Mesothelial cell of epicardium (in vitro differentiated cells): ENCODE measurements at places on chromosomes 3 and 15. TPM values are rescaled to one million over a fixed set of nuclear protein-coding genes. Genes with fewer than 3 reads are reported as not detected.

DNA sequence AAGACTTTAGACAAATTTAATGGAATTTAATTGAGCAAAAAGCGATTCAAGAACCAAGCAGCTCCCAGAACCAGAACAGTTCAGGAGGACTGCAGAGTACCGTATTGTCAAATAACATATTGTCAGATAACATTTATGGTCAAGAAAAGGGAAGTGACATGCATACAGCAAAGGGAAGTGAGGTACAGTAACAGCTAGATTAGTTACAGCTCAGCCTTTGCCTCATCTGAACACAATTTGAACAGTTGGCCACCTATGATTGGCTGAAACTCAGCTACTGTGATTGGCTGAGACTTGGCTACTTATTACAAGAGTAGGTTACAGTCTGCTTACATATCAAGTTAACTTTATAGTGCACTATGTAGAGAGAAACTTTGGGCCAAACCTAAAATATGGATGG, 21.9 kb downstream of the ZFAND6 start:
- no peak for DNase-seq
- H3K4me1 ChIP-seq: peaks cover 11% of the 10 kb centered on the region
- H3K27ac ChIP-seq: no peak overlapping the region
- H3K27me3 ChIP-seq: no peaks in the 10 kb centered on the region
- peaks cover 6% of the 10 kb centered on the region for H3K36me3 ChIP-seq

- peaks cover 14% of the 10 kb centered on the region for H3K4me1 ChIP-seq
- H3K27me3 ChIP-seq: no peaks in the 10 kb centered on the region
- H3K36me3 ChIP-seq: no peaks in the 10 kb centered on the region
- H3K27ac ChIP-seq: no peak overlapping the region
Measured at GRCh38 chr3:61862614-61863289, 301.4 kb downstream of the PTPRG start.

- no peaks in the 10 kb centered on the region for H3K36me3 ChIP-seq
- no peak overlapping the region for H3K4me3 ChIP-seq
- H3K4me1 ChIP-seq: peaks cover 4% of the 10 kb centered on the region
- DNase-seq: peak; percentile 24
- no peak overlapping the region for H3K27ac ChIP-seq
- H3K27me3 ChIP-seq: peaks cover 2% of the 10 kb centered on the region
Measured at GRCh38 chr15:101025896-101026631, 106.9 kb downstream of the LRRK1 start.

DNA sequence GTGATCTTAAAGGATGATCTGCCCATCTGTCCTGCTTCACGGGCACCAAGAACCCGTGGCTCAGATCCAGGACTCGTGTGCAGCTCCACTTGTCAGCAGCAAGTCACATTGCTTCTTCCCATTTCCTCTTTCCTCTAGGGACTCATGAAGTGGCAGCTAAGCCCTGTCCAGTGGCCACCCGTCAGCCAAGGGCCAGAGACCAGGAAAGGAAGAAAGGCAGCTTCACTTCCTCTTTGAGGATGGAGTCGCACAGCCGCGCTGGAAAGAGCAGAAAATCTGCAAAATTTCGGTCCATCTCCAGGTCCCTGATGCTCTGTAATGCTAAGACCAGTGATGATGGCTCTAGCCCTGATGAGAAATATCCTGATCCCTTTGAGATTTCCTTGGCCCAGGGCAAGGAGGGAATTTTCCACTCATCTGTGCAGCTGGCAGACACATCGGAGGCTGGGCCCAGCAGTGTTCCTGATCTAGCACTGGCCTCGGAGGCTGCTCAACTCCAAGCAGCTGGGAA, 28.5 kb downstream of the IL16 start:
- no peak for DNase-seq
- H3K4me3 ChIP-seq: no peak overlapping the region
- H3K4me1 ChIP-seq: no peaks in the 10 kb centered on the region
- peaks cover 58% of the 10 kb centered on the region for H3K27me3 ChIP-seq
- H3K36me3 ChIP-seq: no peaks in the 10 kb centered on the region

- peaks cover 5% of the 10 kb centered on the region for H3K27me3 ChIP-seq
- no peaks in the 10 kb centered on the region for H3K4me1 ChIP-seq
- H3K27ac ChIP-seq: no peak overlapping the region
- no peak overlapping the region for H3K4me3 ChIP-seq
Measured at GRCh38 chr3:127865941-127866340, 43.6 kb upstream of the MGLL start.

DNA sequence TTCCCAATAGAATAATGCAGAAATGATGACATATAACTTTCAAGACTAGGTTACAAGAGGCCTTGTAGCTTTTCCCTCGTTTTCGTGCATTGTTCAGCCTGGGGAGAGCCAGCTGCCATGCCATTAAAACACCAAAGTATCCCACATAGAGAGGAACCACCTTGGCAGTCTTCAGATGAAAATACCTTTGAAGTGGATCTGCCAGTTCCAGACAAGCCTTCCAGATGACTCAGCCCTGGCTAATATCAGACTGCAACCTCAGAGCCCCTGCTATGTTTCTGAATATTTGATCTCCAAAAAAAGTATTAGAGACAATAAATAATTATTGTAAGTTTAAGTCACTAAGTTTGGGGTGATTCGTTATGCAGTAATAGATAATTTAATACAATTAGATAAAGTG, 294.3 kb upstream of the GBE1 start:
- H3K4me3 ChIP-seq: no peak overlapping the region
- H3K36me3 ChIP-seq: no peaks in the 10 kb centered on the region
- DNase-seq: no peak
- H3K27ac ChIP-seq: no peak overlapping the region
- peaks cover 5% of the 10 kb centered on the region for H3K4me1 ChIP-seq

DNA sequence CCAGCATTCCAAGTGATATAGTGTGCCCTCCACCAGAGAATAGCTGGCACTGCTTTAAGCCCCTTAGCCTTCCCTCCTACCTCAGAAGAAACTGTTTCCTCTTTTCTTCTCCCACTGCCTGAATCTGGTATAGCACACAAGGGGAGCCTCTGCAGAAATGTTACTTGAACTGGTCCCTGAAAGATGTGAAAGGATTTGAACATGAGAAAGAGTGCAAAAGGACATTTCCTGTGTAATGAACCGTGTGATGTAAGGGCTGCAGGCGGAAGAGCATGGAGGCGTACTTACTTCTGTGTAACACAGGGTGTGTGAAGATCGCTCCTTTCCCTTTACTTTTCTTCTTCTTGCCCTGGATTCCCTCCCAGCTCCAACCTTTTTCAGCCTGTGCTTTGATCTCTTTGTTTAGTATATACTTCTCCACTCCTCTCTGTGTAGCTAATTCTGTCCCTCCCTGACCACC, 8.4 kb downstream of the TMOD3 start:
- H3K4me3 ChIP-seq: no peak overlapping the region
- H3K27ac ChIP-seq: no peak overlapping the region
- DNase-seq: no peak
- peaks cover 19% of the 10 kb centered on the region for H3K4me1 ChIP-seq
- no peaks in the 10 kb centered on the region for H3K27me3 ChIP-seq

- H3K27me3 ChIP-seq: no peaks in the 10 kb centered on the region
- H3K4me3 ChIP-seq: no peak overlapping the region
- H3K4me1 ChIP-seq: peaks cover 3% of the 10 kb centered on the region
- no peak overlapping the region for H3K27ac ChIP-seq
- peaks cover 52% of the 10 kb centered on the region for H3K36me3 ChIP-seq
Measured at GRCh38 chr3:183073839-183074238, 25.5 kb downstream of the MCCC1 start.

DNA sequence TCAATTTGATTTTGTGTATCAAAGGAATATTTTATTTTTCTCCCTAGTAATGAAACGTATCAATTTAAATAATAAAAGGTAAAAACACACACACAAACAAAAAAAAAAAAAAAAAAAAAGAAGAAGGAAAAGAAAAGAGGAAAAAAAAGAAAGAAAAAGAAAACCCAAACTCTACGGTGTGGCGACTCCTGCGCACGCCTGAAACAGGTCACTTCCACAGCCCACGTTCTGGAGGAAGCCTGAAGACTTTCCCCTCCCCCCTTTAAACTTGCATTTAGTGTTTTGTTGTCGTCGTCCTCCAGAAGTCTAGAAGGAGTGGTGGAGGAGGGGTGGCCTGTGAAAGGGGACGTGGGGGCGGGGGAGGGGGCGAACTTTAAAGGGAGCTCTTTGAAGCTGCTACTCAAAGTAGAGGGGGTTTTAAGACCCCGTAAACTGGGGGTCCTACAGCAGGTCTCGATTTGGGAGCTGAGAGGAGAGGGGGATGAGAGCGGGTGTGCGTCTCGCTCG, 2.3 kb upstream of the TLE3 start:
- H3K27ac ChIP-seq: peak overlapping the region; percentile 100
- no peaks in the 10 kb centered on the region for H3K36me3 ChIP-seq
- H3K27me3 ChIP-seq: peaks cover 3% of the 10 kb centered on the region
- DNase-seq: no peak
- H3K4me3 ChIP-seq: peak overlapping the region; percentile 97

GRCh38 chr15:85685356-85685755, 109.4 kb downstream of the KLHL25 start:
- H3K27ac ChIP-seq: no peak overlapping the region
- H3K4me1 ChIP-seq: peaks cover 10% of the 10 kb centered on the region
- H3K4me3 ChIP-seq: no peak overlapping the region

DNA sequence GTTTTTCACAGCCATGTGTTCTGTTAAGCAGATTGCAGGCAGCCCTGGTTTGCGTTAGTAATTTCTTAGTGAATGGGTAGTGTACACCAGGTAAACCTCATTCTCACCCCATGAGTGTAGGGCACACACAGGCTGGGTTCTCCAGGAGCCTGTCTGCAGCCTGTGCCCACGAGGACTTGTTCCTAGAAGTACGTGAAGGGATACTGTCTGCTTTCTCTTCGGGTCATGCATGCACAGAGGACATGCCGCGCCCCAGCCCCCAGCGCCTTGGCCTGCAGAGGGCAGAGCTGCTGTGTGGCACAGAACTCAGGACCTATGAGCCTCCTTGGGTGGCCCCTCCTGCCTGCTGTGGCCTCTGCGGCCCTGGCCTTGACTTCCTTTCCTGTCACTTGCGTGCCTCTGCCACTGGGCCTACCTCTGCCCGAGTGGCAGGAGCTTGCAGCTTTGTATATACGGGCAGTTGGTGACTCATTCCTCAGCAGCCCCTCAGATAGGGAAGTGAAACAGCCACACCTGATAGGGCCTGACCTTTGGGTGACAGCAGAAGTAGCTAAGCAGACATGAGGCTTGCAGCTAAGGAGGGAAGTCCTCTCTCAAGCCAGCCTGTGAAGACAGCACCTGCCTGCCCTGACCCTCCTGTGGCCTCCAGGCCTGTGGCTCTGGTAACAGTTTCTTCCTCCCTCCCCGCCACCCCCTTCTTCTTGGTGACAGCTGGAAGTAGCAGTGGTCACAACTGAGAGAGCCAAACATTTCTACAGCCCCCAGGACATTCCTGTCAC, 19.5 kb downstream of the PPCDC start:
- no peak overlapping the region for H3K4me3 ChIP-seq
- H3K27ac ChIP-seq: peak overlapping the region; percentile 76
- no peaks in the 10 kb centered on the region for H3K27me3 ChIP-seq

GRCh38 chr3:106078635-106079034, 209.8 kb upstream of the CBLB start:
- H3K4me1 ChIP-seq: peaks cover 13% of the 10 kb centered on the region
- H3K4me3 ChIP-seq: no peak overlapping the region
- H3K36me3 ChIP-seq: peaks cover 2% of the 10 kb centered on the region

DNA sequence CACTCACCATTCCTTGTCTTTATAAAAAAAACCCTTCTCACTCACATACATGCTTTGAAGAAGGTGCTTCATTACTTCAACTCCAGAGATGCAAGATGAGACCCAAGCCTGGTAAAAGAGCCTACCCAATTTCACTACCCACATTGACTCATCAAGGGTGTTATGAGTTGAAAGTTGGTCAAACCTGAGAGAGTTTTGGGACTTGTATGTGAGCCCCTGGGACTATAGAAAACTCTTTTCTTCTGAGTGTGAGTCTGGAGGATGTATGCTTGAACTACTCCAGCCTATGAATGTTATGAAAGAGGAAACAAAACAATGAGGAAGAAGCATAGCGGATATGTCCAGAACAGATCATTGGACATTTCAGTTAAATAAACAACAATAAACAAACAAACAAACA, 106.5 kb upstream of the SATB1 start:
- H3K27ac ChIP-seq: no peak overlapping the region
- H3K36me3 ChIP-seq: no peaks in the 10 kb centered on the region
- no peak for DNase-seq
- H3K27me3 ChIP-seq: no peaks in the 10 kb centered on the region
- H3K4me3 ChIP-seq: no peak overlapping the region

DNA sequence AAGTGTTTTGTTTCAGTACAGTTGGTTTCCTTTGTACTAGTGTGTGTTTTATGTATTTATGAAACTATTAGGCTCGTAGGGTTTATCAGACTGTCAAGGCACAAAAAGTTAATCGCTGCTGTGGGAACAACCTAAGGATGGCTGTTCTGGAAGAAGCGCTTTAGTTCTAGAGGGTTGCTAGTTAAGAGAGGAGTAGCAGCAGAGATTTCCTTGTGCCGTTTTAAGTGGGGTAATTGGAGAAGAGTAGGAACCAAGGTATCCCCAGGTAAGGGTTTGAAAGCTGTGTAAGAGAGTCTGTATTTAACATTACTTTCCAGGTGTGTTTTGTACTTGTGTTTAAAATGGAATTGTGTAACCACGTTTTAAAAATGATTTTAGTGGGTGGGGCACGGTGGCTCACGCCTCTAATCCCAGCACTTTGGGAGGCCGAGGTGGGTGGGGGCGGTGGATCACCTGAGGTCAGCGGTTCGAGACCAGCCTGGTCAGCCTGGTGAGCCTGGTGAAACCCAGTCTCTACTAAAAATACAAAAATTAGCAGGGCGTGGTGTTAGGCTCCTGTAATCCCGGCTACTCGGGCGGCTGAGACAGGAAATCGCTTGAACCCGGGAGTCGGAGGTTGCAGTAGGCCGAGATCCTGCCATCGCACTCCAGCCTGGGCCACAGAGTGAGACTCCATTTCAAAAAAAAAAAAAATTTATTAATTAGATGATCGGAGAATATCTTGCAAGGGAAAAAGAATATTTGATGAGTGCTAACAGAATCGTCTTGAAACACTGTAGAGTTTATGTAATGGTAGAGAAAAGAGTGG, 2.6 kb downstream of the MORF4L1 start:
- H3K4me1 ChIP-seq: peaks cover 48% of the 10 kb centered on the region
- DNase-seq: no peak
- H3K36me3 ChIP-seq: no peaks in the 10 kb centered on the region
- peak overlapping the region; percentile 100 for H3K27ac ChIP-seq
- H3K4me3 ChIP-seq: peak overlapping the region; percentile 100
- H3K27me3 ChIP-seq: no peaks in the 10 kb centered on the region

GRCh38 chr3:188021041-188021440, 132.9 kb upstream of the LPP start:
- no peak overlapping the region for H3K4me3 ChIP-seq
- peaks cover 2% of the 10 kb centered on the region for H3K27me3 ChIP-seq
- no peak overlapping the region for H3K27ac ChIP-seq

- no peaks in the 10 kb centered on the region for H3K36me3 ChIP-seq
- H3K4me1 ChIP-seq: peaks cover 9% of the 10 kb centered on the region
Measured at GRCh38 chr15:61499376-61499775, 270.3 kb upstream of the RORA start.

ZWILCH gene
- total RNA-seq: 14.0 to 16.5 TPM (median 14.1 TPM) in 3 replicates

NLGN1 gene
- total RNA-seq: 3.1 to 4.2 TPM (median 3.7 TPM) in 3 replicates

P2RY13 gene
- total RNA-seq: not detected in 3 replicates

MKRN3 gene
- 0.22 to 0.35 TPM (median 0.34 TPM) in 3 replicates for total RNA-seq

FEZF2 gene
- not detected in 3 replicates for total RNA-seq

CD200 gene
- total RNA-seq: 25.7 to 26.6 TPM (median 25.9 TPM) in 3 replicates

THRB gene
- total RNA-seq: 2.1 to 3.4 TPM (median 2.4 TPM) in 3 replicates

LTF gene
- total RNA-seq: not detected in 3 replicates

MEIS2 gene
- 377 to 397 TPM (median 379 TPM) in 3 replicates for total RNA-seq

CGNL1 gene
- total RNA-seq: 34.1 to 36.4 TPM (median 35.7 TPM) in 3 replicates

COL7A1 gene
- total RNA-seq: 14.1 to 19.2 TPM (median 15.0 TPM) in 3 replicates
